ENCODE measurements at places on chromosomes 11 and 22. TPM values are rescaled to one million over a fixed set of nuclear protein-coding genes. Genes with fewer than 3 reads are reported as not detected.

Gene KRTAP5-8
- not detected for total RNA-seq

Gene HOATZ
- not detected for total RNA-seq

Gene TMEM41B
- total RNA-seq: 50.6 TPM

Gene RAB39A
- not detected for total RNA-seq

Gene FAM227A
- 2.3 TPM for total RNA-seq

Gene PDGFD
- total RNA-seq: 13.1 TPM

Gene ZP1
- total RNA-seq: not detected

Gene DCDC1
- total RNA-seq: not detected

Gene OR51B5
- total RNA-seq: not detected

Gene NAALADL1
- not detected for total RNA-seq

Gene SLC22A9
- not detected for total RNA-seq
